CD4-positive, alpha-beta T cell treated with Interleukin-6 at 100 ng/mL for 8 hours (primary cell): ENCODE measurements at places on chromosomes 16 and 17.

DNA sequence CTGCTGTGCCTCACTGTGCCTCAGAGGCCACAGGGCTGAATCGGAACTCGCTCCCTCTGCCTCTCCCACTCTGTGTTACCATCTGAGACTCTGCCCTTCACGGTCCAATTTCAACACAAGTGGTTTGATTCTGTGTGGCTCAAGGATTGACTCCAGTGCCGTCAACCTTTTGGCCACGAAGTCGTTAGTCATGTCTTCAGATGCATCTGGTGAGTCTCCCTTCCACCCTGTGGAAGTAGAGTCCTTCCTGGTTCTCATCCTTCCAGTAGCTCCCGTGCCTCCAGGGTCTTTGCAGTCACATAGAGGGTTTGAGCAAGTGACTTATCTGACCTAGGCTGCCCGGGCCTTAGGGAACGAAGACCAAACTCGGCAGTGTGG lies 51.2 kb downstream of the PGS1 start:
- no peak for DNase-seq

DNA sequence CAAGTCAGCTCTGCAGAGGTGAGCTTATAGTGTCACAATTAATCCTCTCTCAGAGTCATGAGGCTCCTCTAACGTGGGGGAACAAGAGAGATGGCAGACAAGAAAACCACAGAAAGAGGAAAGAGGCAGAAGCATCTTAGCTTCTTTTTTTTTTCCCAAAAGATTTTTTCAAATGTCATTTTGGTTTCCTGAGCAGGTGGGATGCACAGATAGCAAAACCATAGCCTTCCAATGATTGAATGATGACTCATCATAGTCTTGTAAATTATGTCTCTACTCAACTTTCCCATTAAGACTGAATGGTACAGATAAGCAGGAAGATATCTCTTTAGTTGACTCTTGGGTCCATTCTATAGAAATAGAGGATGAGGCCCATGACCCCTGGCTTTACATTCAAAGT lies 162.8 kb upstream of the ZFHX3 start:
- no peak for DNase-seq

DNA sequence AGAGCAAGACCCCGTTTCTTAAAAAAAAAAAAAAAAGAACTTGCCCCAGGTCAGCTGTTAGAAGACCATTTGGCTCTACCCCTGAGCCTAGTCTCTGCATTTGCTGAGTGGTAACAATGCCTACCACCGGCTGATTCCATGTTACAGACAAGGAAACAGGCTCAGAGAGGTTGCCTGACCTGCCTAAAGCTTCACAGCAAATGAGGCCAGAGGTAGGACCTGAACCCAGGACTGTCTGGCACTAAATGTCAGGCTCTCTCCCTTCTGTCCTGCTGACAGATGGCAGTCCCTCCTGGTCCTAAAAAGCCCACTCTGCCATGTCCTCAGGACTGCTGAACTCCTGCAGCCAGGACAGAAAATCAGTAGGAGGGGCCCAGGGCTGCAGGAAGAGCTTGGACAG lies 5.8 kb downstream of the STX1B start:
- no peak for DNase-seq

- no peak for DNase-seq
These were observed 3.2 kb downstream of the CRK start for GRCh38 chr17:1452836-1453235.

- DNase-seq = no peak
These were observed 53.6 kb downstream of the KANSL1 start for GRCh38 chr17:46139432-46140210.

GRCh38 chr17:57924677-57925076 lies 30.5 kb downstream of the CUEDC1 start:
- DNase-seq = no peak

DNA sequence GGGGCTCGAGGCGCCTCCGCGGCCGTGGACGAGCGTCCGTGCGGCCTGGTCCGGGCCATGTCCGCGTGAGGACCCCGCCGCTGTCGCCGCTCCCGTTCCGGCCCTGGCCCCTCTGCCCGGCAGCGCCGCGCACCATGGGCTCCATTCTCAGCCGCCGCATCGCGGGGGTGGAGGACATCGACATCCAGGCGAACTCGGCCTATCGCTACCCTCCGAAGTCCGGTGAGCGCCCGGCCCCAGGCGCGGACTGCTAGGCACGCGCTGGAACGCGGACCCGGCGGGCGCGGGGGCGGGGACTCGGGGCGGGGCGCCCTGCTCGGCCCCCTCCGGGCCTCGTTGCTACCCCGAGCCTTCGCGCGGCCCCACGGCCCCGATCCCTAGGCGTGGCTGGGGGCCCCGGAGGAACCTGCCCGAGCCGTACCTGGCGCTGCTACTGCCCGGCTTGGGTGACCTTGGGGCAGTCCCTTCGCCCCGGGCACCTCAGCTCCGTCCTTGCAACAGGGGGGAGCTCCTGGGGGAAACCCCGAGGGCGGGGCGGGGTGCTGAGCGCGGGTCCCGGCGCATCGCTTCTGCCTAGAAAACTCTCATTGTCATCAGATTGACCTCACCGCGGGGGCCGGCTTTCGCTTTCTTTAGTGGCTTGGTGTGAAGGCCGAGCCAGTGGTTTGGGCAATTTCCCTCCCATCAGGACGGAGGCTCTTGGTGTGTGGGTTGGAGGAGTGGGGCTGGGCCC lies 367 bp downstream of the MGRN1 start:
- DNase-seq = peak; percentile 47

GRCh38 chr17:42924891-42925290 lies 24.3 kb downstream of the G6PC1 start:
- no peak for DNase-seq

DNA sequence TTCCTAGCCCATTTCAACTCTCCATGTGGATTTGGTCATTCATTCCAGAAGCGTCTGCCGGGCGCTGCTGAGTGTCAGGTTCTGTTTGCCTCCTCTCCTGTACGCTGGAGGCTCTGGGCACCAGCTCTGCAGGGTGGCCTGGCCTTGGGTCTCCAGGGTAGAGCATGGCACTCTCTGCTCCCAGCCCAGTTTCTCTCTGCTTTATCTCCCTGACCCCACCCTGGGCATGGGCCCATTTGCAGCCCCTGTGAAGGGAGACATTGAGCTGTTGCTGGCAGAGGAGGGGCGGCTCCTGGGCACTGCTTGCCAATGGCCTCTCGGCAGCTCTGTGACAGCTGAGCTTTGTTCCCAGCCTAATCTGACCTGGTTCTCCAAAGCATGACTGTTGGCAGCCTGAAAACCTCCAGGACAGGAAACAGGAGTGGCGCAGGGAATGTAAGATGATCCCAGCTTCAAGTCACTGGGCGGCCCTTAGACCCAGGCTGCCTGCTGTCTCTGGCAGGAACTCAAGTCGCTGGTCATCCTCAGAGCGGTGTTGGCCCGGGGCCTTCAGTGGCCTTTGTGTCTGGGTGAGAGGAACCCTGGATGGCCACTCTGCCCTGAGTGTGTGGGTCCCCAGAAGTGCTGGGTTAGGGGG lies 146.8 kb downstream of the SEC14L1 start:
- DNase-seq = no peak

DNA sequence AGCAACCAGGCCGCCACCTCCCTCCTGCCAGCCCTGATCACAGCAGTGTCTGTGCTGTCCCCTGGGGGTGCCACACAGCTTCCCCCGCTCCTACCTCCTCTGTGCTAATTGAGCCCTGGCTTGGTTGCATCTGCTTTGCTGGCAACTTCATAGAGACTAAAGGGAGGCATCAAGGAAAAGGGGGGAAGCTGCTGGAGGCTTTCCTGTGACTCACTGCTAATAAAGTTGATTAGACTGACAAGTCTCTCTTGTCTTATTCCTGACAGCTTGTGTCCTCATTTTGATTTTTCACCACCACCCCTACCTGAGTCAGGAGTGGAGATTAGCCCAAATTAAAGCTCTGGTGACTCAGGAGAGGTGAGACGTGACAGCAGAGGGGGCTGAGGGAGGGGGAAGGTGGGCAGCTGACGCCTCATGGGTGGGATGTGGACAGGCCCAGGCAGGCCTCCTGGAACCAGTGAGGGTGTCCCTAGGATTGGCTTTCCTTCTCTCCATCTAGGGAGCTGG lies 310.0 kb downstream of the CBLN1 start:
- DNase-seq = no peak

GRCh38 chr17:43658900-43659299 lies 2.8 kb downstream of the MEOX1 start:
- DNase-seq = no peak

DNA sequence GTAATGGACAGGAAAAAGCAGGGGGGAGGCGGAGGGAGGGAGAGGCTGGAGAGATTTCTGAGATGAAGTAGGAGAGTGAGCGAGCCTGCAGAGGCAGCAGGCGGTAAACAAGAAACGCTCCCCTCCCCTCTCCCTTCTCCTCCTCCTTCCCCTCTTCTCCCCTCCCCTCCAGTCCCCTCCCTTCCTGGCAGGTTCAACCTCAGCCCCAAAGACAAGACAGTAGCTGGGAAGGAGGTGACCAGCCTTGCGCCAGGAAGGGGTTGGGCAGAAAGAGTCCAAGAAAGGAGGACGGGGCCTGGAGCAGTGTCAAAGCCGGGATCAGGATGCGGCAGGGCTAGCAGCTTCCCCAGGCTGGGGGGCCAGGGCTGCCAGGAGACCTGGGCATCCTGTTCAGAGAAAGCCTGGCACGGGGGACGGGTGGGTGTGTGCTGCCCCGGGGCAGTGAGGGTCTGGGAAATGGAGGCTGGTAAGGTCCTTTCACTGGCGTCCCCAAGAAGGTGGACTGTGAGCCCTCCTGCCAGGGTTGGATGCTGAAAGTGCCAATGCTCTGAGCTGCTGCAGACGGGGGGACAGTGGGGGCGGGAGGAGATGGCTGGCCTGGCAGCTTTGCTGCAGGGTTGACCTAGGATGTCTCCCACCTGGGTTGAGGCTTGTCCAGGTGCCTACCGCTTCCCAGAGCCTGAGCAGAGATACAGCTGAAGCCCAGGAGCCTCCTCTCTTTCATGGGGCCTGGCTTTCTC lies 261.6 kb upstream of the TNRC6C start:
- no peak for DNase-seq

- DNase-seq = no peak
These were observed 19.2 kb downstream of the UNC119 start for GRCh38 chr17:28533091-28533807.

DNA sequence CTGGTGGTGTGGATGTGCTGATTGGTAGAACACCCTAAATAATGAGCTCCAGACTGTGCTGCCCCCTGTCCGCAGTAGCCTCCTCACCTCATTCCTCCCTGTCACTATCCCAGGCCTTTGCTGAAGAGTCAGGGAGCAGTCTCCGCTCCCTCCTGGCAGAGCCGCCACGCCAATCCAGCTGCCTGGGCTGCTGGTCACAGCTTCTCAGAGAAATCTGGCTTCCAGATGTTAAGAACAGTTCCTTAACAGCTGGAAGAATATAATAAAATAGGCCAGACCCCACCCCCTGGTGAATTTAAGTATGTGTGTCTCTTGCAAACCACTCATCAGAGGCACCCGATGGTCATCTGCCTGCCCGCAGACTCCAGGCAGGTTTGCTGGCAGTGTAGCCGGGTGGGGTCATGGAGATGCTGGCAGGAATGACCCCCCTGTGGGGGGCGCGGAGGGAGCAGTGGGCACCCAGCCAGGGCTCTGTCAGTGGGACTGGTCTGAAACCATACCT lies 161.0 kb downstream of the CCDC182 start:
- DNase-seq = no peak

DNA sequence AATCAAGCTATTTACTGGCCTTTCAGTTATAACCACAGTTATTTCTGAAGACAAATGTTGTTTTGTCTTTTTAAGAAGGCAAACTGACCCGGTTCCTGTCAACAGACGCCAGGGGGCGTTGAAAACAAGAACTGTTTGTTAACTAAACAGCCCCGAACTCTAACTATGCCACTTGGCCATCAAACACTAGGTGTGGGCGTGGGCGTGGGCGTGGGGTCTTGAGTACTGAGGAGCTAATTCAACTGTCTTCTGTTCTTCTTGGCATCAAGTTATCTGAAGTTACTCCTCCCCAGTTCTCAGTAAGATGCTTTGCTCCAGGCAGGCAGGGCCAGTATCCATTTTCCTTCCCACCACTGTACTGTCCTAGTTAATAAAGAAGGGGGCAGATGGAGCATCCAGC lies 63.3 kb upstream of the MTMR4 start:
- peak; percentile 34 for DNase-seq

DNA sequence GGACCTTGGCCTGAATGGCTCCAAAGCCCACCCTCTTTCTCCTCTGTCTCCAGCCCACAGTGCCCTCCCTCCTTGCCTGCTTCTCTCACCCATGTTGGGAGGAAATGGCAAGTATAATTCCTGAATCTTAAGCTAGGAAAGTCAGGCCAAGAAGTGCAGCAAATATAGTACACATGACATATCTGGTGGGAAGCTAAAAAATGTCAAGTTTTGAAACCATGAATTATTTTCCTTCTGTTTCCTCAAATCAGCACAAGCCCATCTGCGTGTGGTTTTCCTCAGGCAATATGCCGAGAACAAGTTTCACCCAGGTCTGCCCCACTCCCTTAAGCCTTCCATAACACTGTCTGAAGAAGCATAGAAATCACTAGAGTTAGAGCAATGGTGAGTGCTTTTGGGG lies 502.8 kb upstream of the CDH11 start:
- no peak for DNase-seq

GRCh38 chr17:28406473-28406814 lies 432 bp upstream of the SLC46A1 start:
- DNase-seq = no peak

DNA sequence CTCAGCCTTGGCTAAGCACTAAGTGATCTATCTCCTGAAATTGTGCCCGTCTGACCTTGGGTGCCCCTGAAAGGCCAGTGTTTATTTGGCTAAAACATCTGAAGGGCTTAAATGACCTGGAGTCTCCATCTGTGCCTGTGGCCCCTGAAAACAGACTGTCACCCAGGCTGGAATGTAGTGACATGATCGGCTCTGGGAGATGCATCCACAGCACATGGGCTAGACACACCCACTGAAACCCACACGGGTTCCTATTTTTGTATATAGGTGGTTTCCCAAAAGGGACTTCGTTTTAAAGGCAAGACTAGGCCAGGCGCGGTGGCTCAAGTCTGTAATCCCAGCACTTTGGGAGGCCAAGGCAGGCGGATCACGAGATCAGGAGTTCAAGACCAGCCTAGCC lies 13.5 kb downstream of the CEP295NL start:
- DNase-seq = no peak

- DNase-seq = no peak
These were observed 25.8 kb downstream of the GNPTG start for GRCh38 chr16:1377406-1378010.

- no peak for DNase-seq
These were observed 26.1 kb downstream of the CDRT4 start for GRCh38 chr17:15441315-15441714.

DNA sequence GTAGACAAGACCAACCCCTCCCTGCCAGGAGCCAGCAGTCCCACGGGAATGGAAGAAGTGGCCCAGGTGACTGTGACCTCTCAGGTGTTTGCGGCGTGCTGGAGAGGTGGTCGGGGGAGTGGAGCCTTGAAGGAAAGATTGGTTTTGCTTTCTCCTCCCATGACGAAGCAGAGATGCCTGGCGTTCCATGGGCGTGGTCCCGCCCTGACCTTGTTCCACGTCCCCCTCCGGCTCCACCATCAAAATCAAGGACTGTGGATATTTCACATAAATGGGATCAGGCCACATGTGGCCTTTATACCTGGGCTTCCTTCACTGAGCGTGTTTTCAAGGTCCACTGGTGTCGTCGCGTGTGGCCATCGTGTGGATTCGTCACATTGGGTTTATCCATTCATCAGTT lies 270.6 kb upstream of the TNRC6C start:
- DNase-seq = no peak

- DNase-seq = no peak
These were observed 10.3 kb downstream of the CDRT4 start for GRCh38 chr17:15456972-15457722.

- no peak for DNase-seq
These were observed 44.8 kb upstream of the GNG13 start for GRCh38 chr16:845351-845745.
